Astrocyte of the cerebellum (primary cell): ENCODE measurements at places on chromosomes 3 and 15.

GRCh38 chr3:23035927-23036640, 167.0 kb upstream of the UBE2E2 start:
- DNase-seq: no peak

DNA sequence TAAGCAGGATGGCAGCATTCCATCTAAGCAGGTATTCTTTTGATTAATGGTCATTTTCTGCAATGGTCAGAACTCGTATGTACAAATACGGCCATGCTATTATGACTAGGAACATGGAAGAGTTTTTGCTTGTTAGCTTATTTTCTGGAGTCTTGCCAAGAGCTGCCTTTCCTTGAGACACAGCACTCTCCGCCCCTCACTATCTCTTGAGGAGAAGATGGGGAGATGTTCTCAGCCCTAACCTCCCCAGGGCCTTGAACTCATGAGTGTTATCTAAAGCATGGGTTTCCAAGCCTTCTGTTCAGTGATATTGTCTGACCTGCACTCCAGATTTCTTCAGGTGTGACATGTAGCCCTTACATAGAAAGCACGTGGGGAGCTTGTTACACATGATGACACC, 65.9 kb upstream of the ACTC1 start:
- DNase-seq: no peak

DNA sequence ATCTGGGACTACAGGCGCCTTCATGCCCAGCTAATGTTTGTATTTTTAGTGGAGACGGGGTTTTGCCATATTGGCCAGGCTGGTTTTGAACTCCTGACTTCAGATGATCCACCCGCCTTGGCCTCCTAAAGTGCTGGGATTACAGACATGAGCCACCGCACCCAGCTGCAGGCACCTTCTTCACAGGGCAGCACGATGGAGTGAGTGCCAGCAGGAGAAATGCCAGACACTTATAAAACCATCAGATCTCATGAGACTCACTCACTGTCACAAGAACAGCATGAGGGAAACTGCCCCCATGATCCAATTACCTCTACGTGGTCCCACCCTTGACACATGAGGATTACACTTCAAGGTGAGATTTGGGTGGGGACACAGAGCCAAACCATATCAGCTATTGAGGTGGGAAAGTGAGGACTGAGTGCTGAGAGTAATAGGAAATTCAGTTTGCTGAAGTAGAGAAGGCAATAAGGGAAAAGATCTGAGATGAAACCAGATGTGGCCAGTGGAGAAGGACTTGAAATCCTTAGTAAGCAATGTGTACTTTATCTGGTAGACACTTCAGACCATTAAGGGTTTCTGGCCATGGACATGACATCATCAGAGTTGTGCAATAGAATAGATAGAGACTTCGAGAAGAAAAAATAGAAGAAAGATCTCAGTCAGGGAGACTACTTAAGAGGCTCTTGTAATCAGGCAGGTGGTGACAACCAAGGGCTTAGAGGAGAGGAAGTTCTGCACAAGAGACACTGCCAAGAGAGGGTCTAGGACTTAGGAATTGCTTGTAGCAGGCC, 18.1 kb upstream of the ATP13A5 start:
- no peak for DNase-seq

GRCh38 chr3:166123576-166123975, 286.4 kb upstream of the BCHE start:
- peak; percentile 36 for DNase-seq

DNA sequence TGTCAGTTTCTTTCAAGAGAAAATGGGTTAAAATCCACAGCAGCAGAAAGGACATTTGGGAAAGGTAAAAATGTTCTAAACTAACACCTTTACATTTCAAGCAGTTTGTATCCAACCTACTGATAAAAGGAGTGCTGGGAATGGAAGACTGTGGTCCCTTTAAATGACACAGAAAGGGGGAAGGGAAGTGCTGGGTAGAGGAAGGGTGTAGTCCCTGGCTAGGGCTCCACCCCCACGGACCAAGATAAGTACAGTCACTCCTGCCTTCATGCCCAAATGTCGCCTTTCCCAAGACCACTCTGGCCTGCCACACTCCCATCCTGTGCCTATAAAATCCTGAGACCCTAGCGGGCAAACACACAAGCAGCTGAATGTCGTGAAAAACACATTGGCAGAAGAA, 350.9 kb upstream of the POU1F1 start:
- DNase-seq: no peak

DNA sequence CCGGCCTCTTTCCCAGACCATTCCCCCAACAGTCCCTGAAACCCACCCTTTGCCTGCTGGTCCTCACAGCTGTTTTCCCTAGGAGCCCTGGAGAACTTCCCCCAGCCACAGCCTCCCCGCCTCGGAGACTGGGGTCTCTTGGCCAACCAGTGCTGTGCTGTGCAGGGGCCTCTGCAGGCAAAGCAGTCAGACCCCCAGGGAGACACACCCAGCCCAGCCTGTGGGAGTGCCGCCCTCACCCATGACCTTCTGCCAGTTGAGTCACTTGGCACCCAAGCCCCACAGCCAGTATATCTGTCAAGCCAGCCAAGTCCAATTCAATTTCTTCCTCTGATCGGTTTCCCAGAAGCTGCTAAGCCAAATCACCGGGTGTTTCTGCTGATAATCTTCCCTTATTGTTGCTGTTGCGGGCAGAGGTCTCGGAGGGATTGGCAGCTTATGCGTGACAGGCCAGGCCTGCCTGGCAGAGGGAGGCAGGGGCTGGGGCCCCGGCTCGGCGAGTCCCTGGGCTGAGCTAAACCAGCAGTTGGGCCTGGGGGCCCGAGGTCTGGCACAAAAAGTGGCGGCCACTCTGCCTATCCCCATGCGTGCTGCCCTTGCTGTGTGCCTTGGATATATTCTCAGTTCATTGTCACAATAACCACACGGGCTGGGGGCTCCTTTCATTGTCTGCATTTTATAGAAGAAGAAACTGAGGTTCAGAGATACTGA, 65.6 kb upstream of the SLC6A1 start:
- DNase-seq: no peak

DNA sequence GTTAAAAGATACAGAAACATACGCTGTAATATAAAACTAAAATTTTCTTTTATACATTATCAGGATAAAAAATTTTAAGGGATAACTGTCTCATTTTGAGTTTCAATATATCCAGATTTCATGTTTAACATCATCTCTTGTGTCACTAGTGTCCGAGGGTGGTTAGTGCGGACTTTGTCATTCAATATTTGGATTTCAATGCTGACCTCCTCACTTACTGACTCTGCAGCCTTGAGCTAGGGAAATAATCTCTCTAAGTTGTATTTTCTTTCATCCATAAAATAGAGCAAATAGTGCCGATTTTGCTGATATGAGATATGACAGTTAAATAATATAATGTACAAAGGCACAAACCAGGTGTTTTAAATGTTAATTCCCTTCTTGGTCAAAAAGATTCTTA, 203.2 kb downstream of the CPNE4 start:
- DNase-seq: no peak

GRCh38 chr3:58180940-58181587, 29.7 kb downstream of the DNASE1L3 start:
- DNase-seq: no peak

DNA sequence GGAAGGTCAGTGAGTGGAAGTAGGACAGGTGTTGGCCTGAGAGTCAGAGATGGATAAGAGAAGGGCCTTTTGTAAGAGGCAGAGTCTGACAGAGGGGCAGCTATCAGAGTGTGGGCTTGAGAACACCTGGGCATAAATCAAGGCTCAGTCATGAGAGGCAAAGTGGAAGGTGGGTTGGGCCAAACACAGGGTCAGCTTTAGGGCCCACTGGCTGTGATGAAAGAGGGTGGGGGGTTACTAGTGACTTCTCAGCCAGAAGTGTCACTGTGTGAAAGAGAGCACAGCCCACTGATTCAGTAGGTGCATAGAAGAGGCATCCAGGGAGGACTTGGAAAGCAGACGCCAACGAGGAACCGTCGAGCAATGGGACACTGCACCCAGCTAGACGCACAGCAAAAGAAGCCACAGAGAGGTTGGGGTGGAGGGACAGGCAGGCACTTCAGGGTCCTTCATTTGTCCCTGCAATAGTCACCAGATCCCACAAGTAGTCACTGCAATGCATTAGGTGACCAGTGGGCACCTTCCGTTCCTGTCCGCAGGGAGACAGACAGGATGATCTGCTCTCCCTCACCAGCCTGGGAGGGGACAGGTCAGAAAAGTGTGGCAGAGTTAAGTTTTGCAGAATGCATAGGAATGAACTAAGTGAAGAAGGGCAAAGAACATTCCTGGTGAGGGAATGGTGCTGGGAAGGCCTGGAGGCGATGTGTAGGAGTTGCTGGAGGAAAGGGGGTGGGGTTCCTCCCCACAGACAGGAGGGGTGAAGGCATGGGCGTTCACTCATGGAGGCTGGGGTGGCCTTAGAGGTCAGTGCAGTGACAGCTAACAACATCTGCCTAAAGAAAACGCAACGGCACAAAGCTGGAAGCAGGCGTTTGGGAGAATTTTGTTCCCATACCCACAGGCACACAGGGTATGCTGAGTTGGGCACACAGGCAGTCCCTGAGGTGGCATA, 36.3 kb downstream of the MESD start:
- DNase-seq: no peak

DNA sequence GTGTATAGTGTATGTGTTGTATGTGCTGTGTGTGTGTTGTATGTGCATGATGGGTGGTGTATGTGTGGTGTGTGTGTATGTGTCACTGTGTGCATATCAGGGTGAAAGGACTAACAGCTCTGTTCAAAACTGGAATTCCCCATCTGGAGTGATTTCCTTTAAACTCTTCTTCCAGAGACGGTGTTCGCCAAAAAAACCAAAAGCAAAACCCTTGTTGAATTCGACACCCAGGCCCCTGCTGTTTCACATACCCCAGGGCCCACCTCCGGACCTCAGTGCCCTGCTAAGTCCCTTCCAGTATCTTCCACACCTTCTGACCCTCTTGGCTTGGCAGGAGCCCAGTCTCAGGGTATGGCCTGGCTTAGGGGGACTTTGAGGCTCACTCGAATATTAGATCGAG, 44.9 kb upstream of the SEC13 start:
- DNase-seq: peak; percentile 55

DNA sequence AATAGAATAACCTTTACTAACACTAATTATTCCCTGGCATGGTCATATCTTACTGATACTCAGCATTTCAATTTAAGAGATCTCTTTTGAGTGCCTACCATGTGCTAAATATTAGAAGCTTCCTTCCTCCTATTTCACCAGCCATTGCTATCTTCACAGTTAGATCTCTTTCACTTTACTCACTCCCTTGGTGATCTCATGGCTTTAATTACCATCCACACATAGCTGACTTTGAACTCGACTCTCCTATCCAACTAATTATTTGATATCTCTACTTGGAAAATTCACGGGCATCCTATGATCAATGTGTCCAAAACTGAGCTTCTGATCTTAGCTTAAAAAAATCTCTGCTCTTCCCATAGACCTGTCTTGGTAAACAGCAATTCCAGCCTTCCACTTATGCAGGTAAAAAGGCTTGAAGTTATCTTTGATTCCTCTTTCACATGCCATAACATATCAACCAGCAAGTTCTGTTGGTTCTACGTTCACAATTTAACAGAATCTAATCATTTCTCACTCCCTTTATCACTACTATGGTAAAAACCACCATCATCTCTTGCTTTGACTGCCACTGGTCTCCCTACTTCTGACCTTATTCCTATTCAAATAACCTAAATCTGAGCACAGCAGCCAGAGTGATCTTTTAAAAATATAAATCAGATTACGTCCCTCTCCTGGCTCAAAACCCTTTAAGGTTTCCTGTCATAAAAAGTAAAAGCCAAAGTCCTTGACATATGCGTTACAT, 41.8 kb downstream of the HLTF start:
- DNase-seq: no peak

- no peak for DNase-seq
Measured at GRCh38 chr3:168975576-168975975, 687.9 kb downstream of the MECOM start.

DNA sequence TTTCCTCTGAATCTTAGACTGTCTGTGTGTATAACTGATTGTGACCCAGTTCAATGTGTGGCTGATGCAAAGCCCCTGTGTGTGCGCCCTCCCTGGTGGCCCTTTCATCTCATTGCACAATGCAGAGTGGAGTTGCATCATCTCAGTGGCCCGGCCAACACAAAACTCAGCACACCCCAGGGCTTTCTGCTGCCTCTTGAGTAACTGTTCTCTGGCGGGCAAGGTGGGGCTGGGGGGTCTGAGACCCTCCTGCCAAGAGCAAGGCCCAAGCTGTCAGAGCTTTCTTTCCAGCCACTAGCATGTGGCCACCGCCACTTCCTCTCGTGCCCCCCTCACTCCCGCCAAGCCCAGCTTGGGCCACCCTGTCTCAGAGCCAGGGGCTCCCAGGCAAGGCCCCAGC, 80.7 kb upstream of the ALDH1L1 start:
- DNase-seq: no peak

DNA sequence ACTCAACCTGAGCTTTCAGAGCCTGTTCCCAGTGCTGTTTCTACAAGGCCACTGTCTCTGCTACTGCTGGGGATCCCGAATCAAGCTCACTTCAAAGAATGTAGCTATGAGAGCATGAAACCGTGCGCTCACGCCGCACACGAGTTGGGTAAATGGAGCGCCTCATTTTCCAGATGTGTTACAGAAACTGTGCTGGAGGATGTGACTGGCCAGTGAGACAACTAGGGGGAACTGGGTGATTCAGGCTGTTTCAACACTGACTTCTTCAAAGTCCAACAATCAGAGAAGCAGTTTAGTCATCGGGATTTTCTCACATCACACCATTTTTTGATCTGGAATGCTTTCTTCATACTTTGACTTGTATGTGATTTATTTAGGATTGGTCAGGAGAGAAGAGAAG, 3.5 kb downstream of the ZNF710 start:
- peak; percentile 52 for DNase-seq

DNA sequence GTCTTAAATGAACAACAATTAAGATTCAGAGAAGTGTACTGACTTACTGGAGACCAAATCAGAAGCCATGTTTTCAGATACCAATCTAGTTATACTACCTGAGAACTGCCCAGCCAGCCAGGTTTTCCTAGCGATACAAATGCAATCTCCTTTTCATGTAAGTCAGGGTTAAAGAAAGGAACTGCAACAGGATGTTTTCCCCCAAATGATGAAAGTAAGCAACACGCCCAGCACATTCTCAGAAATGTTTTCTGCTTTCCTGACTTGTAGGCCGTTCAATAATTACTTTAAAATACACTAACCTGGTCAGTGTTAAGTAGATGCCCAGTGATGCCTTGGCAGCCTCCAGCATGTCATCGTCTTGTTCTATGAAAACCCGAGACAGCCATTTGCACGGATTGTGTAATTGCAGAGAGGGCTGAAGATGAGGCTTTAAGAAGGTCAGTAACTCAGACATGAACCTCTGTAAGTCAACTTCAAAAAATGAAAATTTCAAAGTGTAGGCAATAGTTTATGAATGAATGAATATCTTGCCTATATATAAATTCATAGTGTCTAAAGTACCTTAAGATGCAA, 30.3 kb downstream of the LINS1 start:
- no peak for DNase-seq

DNA sequence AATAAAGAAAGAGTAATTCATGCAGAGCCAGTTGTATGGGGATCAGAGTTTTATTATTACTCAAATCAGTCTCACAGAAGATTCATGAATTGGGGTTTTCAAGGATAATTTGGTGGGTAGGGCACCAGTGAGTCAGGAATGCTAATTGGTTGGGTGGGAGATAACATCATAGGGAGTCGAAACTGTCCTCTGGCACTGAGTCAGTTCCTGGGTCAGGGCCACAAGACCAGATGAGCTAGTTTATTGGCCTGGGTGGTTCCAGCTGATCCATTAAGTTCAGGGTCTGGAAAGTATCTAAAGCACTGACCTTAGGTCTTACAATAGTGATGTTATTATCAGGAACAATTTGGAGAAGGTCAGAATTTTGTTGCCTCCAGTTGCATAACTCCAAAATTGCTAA, 998.6 kb upstream of the EPHA6 start:
- no peak for DNase-seq
